ENCODE measurements at places on chromosomes 12 and 14. TPM values are rescaled to one million over a fixed set of nuclear protein-coding genes. Genes with fewer than 3 reads are reported as not detected.

SOCS2 gene
- 6.3 TPM for total RNA-seq

RASSF9 gene
- total RNA-seq, result 8.5 TPM

GZMH gene
- not detected for total RNA-seq

SMOC1 gene
- total RNA-seq, result 0.25 TPM
